AG09309 (cell line): ENCODE measurements at places on chromosomes 5 and 9.
A peak's percentile ranks its signal among the peaks of the same experiment; 100 is the strongest.

GRCh38 chr5:82886911-82887310 is 190.3 kb downstream of the TMEM167A start:
- DNase-seq = no peak

- DNase-seq = no peak
These were observed 31.0 kb upstream of the IER5L start for GRCh38 chr9:129209109-129209508.

DNA sequence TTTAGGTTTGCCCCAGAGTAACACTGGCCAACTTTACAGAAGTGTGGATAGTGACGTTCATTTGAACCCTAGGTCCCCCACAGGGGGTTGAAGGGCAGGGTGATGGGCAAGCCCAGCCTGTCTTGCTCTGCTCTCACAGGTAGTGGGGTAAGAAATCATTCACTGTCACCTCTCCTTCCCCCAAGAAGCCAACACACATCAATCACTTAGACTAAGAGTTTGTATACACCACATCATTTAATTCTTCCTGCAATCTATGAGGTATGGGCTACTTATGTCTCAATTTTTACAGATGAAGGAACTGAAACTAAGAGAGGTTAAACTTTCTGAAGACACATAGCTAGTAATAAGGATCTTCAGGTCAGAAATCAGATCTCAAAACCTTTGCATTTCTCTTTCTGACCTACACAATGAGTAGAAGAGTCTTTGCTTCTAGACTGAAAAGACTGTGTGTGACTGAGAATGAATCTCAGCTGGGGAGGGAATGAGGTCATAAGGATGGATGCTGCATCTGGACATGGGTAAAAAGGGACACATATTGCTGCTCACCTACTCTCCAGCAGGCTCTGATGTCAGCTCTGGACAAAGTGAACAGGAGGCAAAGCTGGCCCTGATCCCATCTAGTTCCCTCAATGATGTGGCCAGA is 81.0 kb upstream of the EQTN start:
- no peak for DNase-seq

- no peak for DNase-seq
These were observed 35.2 kb downstream of the GOLPH3 start for GRCh38 chr5:32138839-32139493.

DNA sequence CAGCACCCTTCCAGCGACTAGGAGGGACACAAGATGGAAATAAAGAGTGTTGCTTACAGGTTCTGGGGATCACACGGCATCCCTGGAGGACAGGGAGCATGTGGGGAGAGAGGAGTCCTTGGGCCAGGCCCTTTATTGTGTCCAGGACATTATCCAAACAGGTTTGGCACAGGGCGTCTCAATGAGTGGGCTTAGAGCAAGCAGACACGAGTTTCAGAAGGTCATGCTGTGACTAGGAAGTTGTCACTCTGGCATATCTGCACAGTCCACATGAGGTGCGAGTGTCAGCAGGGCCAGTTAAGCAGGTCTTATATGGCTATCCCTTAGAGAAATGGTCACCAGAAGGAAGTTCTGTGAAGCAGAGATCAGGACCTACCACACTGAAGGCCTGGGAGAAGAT is 174.5 kb upstream of the OTULINL start:
- no peak for DNase-seq

DNA sequence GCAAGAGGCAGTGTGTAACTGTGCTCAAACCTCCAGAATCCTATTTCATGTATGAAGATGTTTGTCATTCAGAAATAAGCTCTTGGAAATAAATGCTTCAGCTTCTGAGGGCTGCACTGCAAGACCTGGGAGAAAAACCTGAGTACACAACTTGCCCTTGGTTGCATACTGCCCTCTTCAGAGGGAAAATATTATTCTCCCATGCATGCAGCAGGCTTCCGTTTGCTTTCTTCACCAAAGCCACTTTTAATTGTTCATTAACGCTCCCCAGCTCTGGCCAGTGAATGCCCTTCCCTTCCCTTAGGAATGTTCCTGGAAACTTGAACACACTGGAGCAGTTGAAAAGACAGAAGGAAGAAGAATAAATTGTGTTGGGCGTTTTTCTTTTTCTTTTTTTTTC is 2.5 kb upstream of the WHRN start:
- DNase-seq = no peak

DNA sequence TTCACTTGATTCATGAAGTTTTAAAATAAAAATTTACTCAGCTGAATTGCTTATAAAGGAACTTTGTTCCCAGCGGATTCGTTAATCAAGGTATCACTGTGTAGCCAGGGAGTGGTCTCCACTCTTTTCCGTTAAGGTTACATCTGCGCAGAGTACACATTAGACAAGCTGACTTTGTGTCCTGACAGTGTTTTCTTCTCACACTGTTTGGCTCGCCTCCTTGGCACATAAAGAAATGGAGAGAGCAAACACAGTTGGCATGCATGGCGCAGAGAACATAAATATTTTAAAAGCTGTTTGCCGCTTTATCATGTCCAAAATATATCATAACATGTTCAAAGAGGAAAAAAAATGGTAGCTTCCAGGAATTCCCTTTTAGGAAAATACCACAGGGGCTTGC is 153.2 kb downstream of the EDIL3 start:
- DNase-seq = no peak

DNA sequence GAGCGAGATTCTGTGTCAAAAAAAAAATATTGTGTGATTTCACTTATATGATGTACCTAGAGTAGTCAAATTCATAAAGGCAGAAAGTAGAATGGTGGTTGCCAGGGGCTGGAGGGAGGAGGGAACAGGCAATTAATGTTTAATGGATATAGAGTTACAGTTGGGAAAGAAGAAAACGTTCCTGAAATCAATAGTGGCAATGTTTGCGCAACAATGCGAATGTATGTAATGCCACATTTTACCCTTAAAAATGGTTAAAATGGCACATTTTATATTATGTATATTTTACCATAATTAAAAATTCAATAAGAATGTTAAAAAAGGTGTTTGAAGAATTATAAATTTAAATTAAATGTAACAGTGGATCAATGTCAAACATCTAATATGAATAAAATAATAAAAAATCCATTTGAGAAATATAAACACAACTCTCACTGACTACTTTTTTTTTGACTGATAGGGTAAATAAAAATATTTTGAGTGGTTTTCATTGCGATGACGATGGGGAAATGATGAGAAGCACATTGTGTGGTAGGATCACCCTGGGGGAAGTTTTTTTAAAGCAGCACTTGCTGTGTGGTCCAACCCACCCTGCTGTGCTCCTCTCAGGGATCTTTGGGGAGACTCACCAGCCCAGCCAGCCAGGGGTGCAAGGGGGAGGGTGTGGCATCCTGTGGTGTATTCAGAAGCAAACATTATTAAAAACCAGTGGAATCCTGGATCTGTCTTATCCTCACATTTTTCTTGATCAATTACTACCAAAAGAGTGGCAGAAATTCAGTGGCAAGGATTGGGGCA is 4.3 kb downstream of the FYB1 start:
- no peak for DNase-seq

DNA sequence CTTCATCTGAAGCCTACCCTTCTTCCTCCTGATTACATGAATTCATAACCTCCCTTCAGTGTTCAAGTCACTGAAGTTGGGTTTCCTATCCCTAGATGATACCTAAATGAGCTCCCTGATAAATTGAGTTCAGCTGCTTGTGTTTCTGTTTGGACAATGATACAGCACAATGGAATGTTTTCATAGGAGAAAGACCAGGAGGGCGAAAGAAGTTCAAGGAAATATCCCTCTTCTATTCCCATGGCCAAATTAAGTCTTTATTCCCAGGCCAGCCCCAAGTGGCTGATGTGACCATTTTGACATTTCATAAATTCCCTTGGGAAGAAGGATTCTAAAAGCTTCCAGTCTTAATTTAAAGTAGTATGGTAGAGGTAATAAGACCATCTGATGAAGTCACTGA is 555.8 kb upstream of the CLINT1 start:
- DNase-seq = no peak

GRCh38 chr9:115208501-115208900 is 90.5 kb upstream of the TNC start:
- DNase-seq = peak; percentile 67

GRCh38 chr5:155082401-155082800 is 68.8 kb downstream of the KIF4B start:
- peak; percentile 24 for DNase-seq

- DNase-seq = no peak
These were observed 239.2 kb downstream of the PIK3R1 start for GRCh38 chr5:68454766-68455165.

DNA sequence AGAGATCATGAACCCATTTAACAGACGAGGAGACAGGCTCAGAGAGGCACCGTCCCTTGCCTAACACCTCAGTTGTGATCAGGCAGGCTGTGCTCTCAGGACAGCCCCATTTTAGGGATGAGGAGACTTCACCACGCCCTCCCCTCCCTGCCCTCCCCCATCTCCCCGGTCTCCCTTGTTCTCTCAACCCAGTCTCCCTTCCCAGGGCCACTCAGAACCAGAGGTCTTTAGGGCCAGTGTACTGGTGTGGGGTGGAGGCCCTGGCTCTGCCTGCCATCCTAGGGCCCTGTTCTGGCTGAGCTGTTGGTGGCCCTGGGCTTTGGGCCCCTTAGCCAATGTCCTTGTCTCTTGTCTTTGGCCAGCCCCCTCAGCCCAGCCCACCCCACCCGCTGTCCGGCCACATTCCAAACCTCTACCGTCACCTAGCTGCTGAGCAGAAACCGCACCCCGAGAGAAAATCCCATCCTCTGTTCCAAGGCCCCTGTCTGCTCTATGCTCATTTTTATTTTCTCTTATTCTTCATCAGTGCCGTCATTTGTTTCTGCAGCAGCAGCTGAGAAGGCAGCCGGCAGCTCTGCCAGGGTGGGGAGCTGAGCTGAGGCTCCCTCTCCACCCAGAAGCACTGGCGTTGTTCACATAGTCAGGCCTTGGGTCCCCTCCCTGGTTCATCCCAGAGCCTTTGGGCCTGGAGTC is 33.9 kb downstream of the OLFML2A start:
- DNase-seq = no peak

- no peak for DNase-seq
These were observed 142.9 kb downstream of the OLFM1 start for GRCh38 chr9:135230386-135230765.

- DNase-seq = no peak
These were observed 393.3 kb downstream of the PLK2 start for GRCh38 chr5:58066557-58066956.

DNA sequence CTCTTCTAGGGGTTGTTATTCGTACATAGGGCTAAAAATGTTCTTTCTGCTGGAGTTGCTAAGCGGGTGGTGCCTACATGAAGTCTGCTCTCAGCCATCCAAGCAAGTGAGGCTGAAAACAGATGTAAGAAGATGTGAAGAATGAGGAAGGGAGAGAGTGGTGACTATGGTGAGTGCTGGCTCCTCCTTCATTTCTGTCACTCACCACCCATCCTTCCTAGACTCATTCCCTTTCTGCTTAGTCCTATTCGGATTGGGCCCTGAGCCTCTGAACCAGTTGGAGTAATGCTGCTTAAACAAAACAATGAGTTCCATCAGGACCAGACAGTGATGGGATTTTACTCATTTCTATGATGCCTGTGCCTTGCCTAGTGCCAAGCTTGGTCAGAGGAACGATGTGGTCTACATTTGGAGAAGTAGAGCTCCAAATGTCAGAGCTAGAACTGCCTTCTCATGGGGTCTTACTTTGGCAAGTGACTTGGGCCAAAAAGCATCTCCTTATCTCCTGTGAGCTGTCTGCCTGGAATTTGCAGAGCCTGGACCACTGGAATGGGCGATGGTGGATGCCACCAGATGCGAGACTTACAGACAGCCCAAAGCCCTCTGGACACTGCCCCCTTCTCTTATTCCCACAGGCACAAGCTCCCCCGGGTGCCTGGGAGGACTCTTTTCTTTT is 192.9 kb downstream of the FBXL7 start:
- DNase-seq = no peak

GRCh38 chr9:133991964-133992779 is at the start of gene VAV2:
Gene VAV2, minus strand, starts transcription at chr9:133992324. Its CDS starts 46 bp downstream, at chr9:133992278.
- DNase-seq = no peak

GRCh38 chr9:104895572-104895971 is 32.4 kb downstream of the ABCA1 start:
- peak; percentile 84 for DNase-seq

GRCh38 chr9:125142560-125143376 is 560 bp downstream of the SCAI start:
- no peak for DNase-seq

- no peak for DNase-seq
These were observed 32.3 kb upstream of the NPM1 start for GRCh38 chr5:171355302-171355724.

- no peak for DNase-seq
These were observed 1225.2 kb downstream of the PTPRD start for GRCh38 chr9:9387511-9388115.
